ENCODE measurements at places on chromosomes 5 and 9.

DNA sequence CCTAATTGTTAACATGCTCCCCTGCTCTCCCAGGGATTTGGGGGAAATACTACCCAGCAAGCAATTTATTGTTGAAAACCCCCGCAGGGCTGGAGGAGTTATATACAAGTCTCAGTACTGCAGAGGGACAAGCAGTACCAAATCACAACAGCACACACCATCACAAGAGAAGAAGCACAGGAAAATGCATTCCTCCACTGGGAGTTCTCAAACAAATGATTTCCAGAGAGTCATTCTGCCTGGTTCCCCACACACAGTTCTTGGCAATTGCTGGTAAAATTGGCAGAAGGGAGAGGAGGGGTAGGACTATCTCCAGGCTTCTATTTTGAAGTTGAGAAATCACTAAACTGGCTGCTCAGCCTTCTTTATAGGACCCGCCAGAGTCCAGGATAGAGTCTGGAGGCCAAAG, 16.8 kb downstream of the SIL1 start:
- DNase-seq: no peak

GRCh38 chr5:64788156-64788555, 19.4 kb downstream of the CWC27 start:
- DNase-seq: no peak

- no peak for DNase-seq
Measured at GRCh38 chr9:83336706-83337105, 201.5 kb downstream of the FRMD3 start.

GRCh38 chr5:87829217-87829551, 416.5 kb upstream of the CCNH start:
- no peak for DNase-seq

GRCh38 chr5:135171336-135171735, 137.3 kb upstream of the PITX1 start:
- DNase-seq: no peak

GRCh38 chr5:21613971-21614488, 1239.1 kb downstream of the CDH12 start:
- DNase-seq: no peak

- DNase-seq: no peak
Measured at GRCh38 chr5:96320797-96321196, 112.3 kb downstream of the PCSK1 start.

- DNase-seq: no peak
Measured at GRCh38 chr9:16333691-16334090, 536.8 kb downstream of the BNC2 start.

DNA sequence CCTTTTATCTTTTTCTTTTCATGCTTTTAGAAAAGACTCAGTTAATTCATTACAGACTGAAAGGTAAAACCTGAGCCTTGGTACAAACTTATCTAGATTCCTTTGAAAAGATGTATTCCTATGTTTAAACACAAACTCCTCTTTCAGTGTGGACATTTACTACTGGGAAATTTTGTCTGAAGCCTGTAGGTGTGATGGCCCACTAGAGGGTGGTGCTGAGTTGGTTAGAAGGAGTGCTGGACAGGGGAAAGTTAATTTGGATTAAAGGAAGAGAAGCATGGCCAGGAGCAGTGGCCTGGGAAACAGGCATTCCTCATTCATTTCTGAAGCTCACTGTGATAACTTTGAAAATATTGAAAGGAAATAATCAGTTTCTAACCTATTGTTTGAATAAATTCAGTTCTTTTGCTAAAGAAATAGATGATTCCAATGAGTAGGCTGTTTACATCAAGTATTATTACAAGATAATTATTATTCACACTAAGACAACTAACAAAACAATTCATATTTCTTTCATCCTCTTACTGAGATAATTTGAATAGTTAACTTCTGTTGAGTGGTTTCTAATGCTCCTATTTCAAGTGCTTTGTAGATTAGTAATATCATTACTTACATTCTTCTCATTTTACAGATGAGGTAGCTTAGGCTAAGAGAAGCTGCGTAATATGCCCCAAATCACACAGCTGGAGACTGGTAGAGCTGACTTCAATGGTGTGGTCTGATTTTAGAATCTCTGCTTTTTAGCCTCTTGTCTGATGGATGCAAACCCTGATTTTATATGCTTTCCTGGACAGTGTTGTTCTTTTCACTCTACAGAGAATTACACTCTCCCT, 150.9 kb downstream of the ADGRV1 start:
- peak; percentile 68 for DNase-seq

DNA sequence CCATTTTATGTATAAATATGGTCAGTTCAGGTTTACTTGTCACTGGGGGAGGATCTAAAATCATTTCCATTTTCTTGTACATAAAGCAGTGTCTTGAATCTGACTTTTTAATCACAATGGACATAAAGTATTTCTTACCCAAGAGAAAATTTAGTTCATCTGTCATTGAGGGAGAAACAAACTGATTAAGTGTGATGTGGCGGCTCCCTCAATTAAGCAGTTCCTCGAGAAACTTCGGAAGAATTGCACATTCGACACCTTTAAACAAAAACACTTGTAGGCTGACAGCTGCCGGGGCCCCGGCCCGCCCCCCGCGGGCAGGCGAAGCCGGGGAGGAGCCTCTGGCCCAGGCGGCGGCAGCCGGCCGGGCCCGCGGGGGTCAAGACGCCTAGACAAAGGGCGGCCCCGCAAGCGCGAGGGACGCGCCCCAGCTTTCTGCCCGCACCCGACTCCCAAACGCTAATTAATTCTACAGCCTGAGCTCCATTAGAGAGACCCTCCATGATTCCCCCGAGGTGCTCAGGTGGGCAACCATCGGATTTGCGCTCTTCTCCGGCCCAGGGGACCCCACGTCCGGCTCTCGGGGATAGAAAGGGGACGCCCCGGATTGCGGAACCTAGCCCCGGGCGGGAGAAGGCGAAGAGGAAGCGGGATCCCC, 750 bp downstream of the TRIM36 start:
- peak; percentile 27 for DNase-seq

- DNase-seq: no peak
Measured at GRCh38 chr5:102969641-102970040, 150.3 kb downstream of the GIN1 start.

GRCh38 chr5:115774684-115775083, 41.8 kb downstream of the CDO1 start:
- DNase-seq: no peak

DNA sequence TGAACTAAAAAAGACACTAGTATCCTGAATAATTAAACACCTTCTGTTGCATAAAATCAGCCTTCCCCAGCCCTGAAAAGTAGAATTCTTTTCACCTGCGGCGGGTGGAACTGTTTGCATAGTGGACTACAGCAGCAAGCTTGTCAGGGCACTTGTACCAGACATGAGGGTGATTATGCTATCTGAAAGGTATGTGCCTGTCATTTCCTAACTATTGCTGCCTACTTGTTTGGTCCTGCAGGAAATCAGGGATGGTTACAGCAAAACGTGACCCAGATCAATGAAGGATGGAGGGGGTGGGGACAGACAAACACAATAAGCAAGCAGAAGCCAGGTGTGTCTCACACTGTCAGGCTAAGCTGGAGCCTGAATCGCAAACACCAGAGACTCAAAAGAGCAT, 385.6 kb downstream of the MLLT3 start:
- no peak for DNase-seq

DNA sequence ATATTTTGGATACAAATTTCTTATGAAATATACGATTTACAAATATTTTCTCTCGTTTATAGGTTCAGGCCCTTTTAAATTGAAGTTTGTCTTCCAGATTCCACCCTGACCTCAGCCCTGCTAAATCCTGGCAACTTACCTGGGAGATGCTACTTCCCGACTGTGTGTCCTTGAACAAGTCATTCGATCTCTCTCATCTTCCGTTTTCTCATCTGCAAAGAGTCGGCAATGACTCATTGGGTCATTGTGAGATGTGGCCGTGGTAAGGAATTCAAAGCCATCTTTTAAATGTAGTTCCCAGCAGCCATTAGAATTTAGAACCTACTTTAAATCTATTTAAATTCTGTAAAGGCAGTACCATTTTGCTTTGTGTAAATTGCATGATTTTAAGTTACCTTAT, 72.5 kb downstream of the LHX2 start:
- DNase-seq: no peak

- DNase-seq: no peak
Measured at GRCh38 chr5:164181604-164182003, 676.2 kb downstream of the MAT2B start.

DNA sequence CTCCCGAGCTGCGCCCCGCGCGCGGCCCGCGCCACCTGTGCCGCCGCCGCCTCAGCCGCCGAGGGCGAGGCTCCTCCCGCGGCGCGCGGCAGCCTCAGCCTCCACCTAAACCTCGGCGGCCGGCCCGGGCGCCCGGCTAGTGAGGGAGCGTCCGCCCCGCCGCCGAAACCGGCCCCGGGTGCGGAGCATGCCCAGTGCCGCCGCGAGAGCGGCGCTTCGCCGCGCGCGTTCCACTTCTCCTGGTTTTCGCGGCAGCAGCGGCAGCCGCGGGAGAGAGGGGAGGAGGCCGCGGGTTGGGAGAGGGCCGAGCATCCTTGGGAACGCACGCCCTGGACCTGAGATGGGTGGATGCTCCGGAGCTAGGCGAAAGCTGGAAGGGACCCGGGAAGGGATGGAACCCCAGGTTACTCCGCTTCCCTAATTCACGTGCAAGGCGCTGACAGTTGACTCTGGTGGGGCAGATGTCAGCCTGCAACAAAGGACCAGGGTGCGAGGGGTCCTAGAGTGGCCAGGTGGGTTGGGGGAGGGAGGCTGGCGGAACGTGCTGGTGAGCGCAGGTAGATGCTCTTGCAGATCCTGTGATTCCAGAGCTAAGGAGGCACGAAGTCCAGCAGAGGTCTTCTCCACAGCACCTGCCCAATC, at the start of gene CTNND2:
Gene CTNND2, minus strand, starts transcription at position 182 of the 642 bp plus-strand sequence. CDS start 593 bp downstream, outside the sequence.
- no peak for DNase-seq

GRCh38 chr9:38363589-38363925, 28.9 kb upstream of the ALDH1B1 start:
- no peak for DNase-seq

DNA sequence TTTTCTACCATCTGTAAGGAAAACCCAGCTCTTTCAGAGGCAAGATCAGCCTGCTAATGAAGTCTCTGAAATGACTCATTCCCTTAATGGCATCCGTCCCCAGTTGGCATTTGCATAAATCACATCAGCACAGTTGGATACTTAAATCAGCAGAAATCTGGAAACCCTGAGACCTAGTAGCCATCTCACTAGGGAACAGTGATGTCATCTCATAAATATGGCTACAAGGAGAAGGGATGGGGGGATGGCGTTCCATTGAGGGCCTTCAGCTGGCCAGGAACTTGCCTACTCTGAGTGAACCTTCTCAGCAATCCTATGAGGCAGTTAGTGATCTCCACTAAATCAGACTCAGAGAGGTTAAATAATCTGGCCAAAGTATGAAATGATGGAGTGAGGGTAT, 81.8 kb downstream of the CMYA5 start:
- no peak for DNase-seq

GRCh38 chr5:66813306-66813705, 217.1 kb downstream of the MAST4 start:
- DNase-seq: no peak

DNA sequence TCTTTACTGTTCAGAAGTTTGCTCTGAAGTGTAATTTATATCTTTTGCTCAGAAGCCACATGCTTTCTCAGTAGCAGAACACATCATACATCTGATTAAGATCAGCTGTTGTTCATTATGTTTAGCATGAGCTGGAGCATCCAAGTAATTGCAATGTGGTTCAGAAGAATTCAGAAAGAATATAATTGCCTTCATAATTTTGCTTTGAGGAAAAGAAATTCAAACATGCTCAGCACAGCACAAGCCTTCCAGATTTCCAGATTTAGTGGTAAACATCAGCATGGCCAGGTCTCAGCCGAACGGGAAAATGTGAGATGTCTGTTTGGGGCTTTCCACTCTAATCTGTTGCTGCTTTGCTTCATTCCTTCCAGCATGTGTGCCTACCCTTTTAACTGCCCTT, 65.9 kb downstream of the ITGA1 start:
- DNase-seq: no peak

DNA sequence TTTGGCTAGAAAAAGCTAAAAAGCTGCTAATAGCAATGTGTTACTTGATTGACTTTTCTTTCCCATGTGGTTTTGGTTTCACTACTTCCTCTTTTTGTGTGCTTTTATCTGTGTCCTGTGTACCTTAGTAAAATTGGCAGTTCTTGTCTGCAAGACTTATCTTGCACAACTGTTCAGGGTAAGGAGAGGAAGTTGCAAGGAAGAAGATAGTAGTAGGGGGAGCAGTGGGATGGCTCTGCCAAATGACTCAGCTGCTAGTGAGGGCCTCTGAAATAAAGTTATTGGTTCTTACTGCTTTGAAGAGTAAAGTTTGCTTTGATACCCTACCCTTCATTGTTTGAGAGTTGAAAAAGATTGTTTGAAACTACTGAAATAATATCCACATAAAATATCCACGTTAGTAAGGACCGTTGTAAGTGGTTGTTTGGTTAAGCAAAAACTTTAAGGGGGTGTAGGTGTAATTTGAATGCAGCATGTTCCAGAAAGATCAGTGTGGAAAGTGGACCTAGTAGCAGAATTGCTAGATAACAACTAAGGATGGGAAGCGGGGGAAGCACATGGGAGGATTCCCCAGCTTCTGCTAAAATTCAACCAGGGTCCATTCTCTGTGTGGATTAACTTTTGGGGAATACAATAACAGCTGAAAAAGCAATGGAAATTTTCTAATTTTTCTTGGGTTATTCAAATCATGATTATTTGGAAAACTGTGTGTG, 123.5 kb downstream of the SCAMP1 start:
- no peak for DNase-seq

DNA sequence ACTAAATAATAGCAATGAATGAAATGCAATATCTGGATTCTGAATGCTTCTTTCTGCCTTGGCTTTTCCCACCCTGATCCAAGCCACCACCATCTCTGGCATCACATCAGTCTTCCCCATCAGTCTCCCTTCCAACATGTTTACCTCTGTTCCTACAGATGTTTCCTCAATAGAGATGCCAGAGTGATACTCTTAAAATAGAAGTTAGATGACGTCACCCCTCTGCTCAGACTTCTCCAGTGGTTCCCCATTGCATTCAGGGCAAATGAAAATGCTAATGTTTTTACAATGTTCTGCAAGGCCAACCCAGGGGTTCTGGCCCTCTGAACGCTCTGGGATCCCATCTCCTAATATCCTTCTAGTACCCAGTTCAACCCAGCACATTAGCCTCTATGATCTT, 305.8 kb downstream of the TRIM32 start:
- no peak for DNase-seq

DNA sequence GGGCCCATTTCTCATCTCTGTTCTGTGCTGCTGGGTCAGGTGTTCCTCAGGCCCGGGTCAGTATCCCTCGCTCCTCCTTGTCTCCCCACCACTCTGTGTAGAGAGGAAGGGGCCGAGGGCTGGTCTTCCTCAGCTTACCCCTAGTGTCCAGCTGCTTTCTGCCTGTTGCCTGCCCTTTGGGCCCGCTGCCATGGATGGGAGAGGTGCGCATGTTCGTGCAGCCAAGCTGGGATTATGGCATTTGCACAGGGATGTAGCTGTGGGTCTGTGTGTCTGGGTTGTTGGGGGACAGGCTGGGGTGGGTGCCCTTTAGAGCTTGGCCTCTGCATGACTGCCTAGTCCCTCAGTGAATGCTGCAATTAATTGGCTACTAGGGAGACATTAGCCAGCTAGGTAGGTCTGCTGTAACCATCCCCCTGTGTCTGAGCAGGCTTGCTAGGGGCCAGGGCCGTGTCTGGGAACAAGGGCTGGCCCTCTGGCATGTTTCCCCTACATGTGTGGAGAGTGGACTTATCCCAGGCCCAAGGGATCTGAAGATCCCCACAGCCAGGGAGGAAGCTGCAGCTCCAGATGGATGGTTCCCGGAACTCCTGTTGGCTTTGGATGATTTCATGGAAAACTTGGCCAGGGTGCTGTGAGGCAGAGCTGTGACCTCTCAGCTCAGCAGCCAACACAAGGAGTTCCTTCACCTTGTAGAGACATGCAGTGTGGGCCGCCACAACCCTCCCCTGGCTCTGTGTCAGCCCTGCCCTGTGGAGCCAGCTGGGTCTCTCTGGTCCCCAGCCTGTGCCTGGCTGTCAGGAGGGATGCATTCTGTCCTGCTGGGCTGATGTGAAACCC, 161.9 kb downstream of the MACROH2A1 start:
- DNase-seq: no peak
